ENCODE measurements at places on chromosomes 7 and 10. TPM values are rescaled to one million over a fixed set of nuclear protein-coding genes. Genes with fewer than 3 reads are reported as not detected.
A peak's percentile ranks its signal among the peaks of the same experiment; 100 is the strongest.

- no peak overlapping the region for H3K4me3 ChIP-seq
- no peak overlapping the region for H3K27ac ChIP-seq
- no peaks in the 10 kb centered on the region for H3K4me1 ChIP-seq
- no peak for DNase-seq
- H3K36me3 ChIP-seq = no peaks in the 10 kb centered on the region
These were observed 513.8 kb downstream of the MAGI2 start for GRCh38 chr7:78939669-78940068.

GRCh38 chr7:151024435-151025056 is at the start of gene ATG9B:
TSS of gene ATG9B (minus strand) at chr7:151024494. CDS start at chr7:151024423, 71 bp downstream.
- H3K4me1 ChIP-seq = peaks cover 16% of the 10 kb centered on the region
- H3K27me3 ChIP-seq = peaks cover 3% of the 10 kb centered on the region
- no peaks in the 10 kb centered on the region for H3K36me3 ChIP-seq
- H3K27ac ChIP-seq = no peak within 1 kb of the TSS

DNA sequence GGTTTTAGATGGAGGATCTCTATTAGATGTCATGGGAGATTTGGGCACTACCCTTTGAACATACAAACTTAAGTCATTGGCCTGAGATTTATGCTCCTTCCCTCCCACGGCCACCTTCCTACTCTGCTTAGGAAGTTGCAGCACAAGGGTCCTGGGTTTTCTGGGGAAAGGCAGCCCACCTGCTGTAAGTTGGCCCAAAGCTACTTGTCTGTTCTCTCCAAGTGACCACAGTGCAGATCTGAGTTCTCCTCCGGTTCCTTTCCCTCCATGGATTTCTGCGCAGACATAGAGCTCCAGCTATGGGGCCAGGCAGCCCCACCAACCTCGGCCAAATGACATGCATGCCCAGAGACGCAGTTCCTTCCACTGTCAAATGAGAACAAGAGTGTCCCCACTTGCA is 12.8 kb upstream of the C10orf53 start:
- H3K4me3 ChIP-seq = no peak overlapping the region
- no peak overlapping the region for H3K27ac ChIP-seq
- H3K27me3 ChIP-seq = no peaks in the 10 kb centered on the region
- DNase-seq = no peak
- no peaks in the 10 kb centered on the region for H3K36me3 ChIP-seq
- no peaks in the 10 kb centered on the region for H3K4me1 ChIP-seq

GRCh38 chr7:73382934-73383503 is 50.6 kb upstream of the FZD9 start:
- no peaks in the 10 kb centered on the region for H3K4me1 ChIP-seq
- peaks cover 9% of the 10 kb centered on the region for H3K27me3 ChIP-seq
- DNase-seq = no peak

GRCh38 chr7:43072530-43072929 is 39.9 kb upstream of the HECW1 start:
- no peaks in the 10 kb centered on the region for H3K4me1 ChIP-seq
- H3K27ac ChIP-seq = no peak overlapping the region
- DNase-seq = no peak
- no peaks in the 10 kb centered on the region for H3K27me3 ChIP-seq
- no peak overlapping the region for H3K4me3 ChIP-seq

DNA sequence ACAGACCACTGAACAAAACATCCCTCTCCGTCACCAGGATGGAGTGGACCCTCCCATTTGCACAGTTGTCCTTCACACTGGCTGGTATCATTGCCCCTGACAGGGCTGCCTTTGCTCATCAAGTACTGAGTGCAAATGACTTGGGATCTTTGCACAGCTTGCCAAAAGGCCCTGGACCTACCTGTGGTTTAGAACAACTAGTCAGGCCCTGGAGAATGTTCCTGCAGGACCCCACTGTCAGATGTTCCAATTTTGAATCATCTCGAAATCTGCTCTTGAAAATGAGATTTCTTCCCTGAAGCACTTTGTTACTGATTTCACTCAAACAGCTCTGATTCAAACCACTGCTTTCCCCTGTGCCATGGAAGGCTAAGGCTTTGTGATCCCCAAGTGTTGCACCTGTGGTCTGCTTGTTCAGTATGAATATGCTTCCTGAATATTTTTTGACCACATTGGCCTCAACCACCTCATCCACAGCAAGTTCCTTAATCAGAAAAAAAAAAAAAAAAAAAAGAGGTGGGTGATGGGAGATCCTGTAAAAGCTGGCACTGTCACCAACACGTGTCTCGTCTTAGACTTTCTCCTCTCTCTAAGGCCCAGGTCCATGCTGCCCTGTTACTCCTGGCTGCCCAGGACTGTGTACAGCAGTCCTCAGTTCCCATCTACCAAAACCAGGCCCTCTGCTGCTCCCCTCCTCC is 2.7 kb upstream of the AOAH start:
- H3K4me3 ChIP-seq = no peak overlapping the region
- H3K27ac ChIP-seq = no peak overlapping the region
- DNase-seq = no peak
- H3K36me3 ChIP-seq = no peaks in the 10 kb centered on the region

DNA sequence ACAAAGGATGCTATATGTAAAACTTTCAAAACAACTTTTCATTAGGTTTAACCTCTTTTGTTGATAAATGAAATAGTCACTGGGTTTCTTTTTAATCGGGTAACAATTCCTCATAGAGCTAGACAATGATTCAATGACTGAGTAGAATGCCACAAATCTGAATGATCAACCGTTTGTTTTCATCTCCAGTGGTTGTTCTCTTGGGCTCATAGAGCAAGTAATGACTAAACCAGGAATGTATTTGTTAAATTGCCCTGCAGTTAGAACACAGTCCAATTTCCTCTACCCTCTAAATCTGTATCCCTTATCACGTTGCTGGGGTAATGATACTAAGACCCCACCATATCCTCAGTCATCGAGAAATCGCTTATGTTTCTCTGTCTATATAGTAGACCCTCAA is 40.0 kb downstream of the CNNM1 start:
- H3K4me1 ChIP-seq = peaks cover 4% of the 10 kb centered on the region
- H3K4me3 ChIP-seq = no peak overlapping the region
- H3K27ac ChIP-seq = no peak overlapping the region
- H3K27me3 ChIP-seq = peaks cover 9% of the 10 kb centered on the region
- DNase-seq = no peak
- H3K36me3 ChIP-seq = no peaks in the 10 kb centered on the region

DNA sequence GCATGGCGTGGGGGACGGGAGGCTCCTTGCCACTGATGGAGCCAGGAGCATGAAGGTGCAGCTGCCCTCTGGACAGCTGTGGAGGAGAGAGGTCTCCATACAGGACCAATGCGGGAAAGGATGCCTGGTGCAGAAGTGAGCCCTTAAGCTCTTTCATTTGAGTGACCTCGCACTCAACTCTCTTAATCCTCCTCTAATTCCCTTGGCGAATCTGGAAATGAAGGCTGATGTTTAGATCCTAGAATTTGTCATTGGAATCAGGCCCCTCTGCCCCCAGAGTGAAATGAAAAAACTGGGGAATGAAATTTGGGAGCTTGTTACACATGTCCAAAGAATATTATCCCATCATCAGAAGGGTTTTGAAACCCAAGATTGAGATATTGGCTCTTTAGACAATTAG is 639.5 kb downstream of the LRMDA start:
- H3K4me1 ChIP-seq = no peaks in the 10 kb centered on the region
- no peak overlapping the region for H3K27ac ChIP-seq

GRCh38 chr10:28105561-28105960 is 106.7 kb upstream of the ODAD2 start:
- no peak overlapping the region for H3K4me3 ChIP-seq
- no peak overlapping the region for H3K27ac ChIP-seq
- DNase-seq = no peak
- H3K4me1 ChIP-seq = no peaks in the 10 kb centered on the region

GRCh38 chr7:100386940-100387339 is 13.7 kb downstream of the PILRA start:
- no peaks in the 10 kb centered on the region for H3K27me3 ChIP-seq
- no peak overlapping the region for H3K27ac ChIP-seq
- H3K4me3 ChIP-seq = no peak overlapping the region
- no peak for DNase-seq
- H3K4me1 ChIP-seq = no peaks in the 10 kb centered on the region

- H3K27ac ChIP-seq = no peak overlapping the region
- no peak overlapping the region for H3K4me3 ChIP-seq
- no peaks in the 10 kb centered on the region for H3K27me3 ChIP-seq
- no peaks in the 10 kb centered on the region for H3K4me1 ChIP-seq
These were observed 164.2 kb downstream of the DGKI start for GRCh38 chr7:137682596-137682995.

DNA sequence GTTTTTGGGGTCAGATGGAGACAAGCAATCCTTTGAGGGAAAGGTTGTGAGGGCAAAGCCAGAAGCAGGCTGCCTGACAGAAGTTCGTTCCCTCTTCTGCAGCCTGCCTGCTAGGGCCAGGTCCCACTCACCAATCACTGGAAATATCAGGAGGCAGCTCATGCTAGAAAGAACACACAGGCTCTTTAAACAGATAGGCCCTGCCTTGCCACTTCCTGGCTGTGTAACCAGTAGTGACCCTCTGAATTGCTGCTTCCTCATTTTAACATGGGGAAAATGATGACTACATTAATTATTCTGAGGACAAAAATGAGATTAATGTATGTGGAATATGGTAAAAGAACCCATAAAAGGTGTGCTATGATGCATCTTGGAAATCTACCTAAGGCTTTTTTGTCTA is 50.5 kb upstream of the MRLN start:
- peaks cover 75% of the 10 kb centered on the region for H3K36me3 ChIP-seq
- H3K4me3 ChIP-seq = no peak overlapping the region
- no peaks in the 10 kb centered on the region for H3K27me3 ChIP-seq
- DNase-seq = no peak
- no peak overlapping the region for H3K27ac ChIP-seq

- no peak for DNase-seq
- H3K4me1 ChIP-seq = peaks cover 12% of the 10 kb centered on the region
- peaks cover 7% of the 10 kb centered on the region for H3K27me3 ChIP-seq
- no peak overlapping the region for H3K27ac ChIP-seq
- H3K36me3 ChIP-seq = no peaks in the 10 kb centered on the region
- H3K4me3 ChIP-seq = no peak overlapping the region
These were observed 5.6 kb downstream of the HTRA1 start for GRCh38 chr10:122466951-122467381.

DNA sequence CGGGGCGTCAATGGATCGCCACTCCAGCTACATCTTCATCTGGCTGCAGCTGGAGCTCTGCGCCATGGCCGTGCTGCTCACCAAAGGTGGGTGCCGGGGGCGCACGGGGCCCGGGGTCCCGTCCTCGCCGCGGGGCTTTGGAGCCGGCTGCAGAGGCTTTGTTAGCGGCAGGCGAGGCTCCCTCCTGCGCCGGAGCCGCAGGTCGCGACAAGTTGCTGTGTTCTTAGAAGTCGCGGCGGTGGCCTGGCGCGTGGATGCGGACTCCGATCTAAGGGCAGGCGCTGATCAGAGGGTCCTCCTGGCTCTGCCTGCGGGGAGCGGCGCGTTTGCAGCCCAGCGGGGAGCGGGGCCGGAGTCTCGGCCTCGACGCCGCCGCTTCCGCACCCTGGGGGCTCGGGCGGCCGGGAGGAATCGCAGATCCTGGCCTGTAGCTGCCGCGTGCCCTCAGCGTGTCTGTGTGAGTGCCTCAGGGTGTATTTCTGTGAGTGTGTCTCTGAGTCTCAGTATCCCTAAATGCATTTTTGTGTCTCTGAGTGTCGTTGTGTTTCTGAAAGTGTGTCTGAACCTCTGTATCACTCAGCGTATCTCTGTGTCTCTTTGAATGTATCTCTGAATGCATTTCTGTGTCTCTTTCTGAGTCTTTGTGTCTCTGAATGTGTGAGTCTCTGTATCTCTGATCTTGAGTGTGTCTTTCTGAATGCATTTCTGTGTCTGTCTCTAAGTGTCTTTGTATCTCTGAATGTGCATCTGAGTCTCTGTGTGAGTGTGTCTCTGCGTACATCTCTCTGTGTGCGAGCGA is 766 bp downstream of the BAMBI start:
- H3K36me3 ChIP-seq = peaks cover 9% of the 10 kb centered on the region
- peaks cover 31% of the 10 kb centered on the region for H3K27me3 ChIP-seq
- H3K4me3 ChIP-seq = peak overlapping the region; percentile 86
- H3K27ac ChIP-seq = peak overlapping the region; percentile 78

- peaks cover 5% of the 10 kb centered on the region for H3K4me1 ChIP-seq
- H3K36me3 ChIP-seq = no peaks in the 10 kb centered on the region
- H3K27ac ChIP-seq = no peak overlapping the region
- DNase-seq = no peak
- H3K27me3 ChIP-seq = no peaks in the 10 kb centered on the region
These were observed 24.8 kb downstream of the OR9A2 start for GRCh38 chr7:143002106-143002505.

DNA sequence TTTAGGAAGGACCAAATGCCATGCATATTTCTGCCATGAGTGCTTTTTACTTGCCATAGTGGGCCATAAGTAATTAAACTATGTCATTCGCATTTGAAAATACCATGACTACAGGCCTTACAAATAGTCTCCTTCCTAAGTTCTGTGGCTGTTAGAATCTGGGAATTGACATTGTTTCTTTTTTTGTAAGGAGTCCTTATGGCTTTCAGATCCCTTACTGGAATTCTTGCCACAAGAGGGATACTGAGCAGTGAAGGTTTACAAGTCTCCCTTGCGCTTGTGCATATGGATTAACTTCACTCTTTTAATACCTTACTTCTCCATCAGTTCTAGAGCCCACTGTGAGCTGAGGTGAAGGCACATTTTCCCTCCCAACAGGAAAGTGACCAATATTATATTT is 166.0 kb downstream of the NRG3 start:
- no peak overlapping the region for H3K4me3 ChIP-seq
- no peaks in the 10 kb centered on the region for H3K4me1 ChIP-seq
- no peaks in the 10 kb centered on the region for H3K27me3 ChIP-seq
- H3K27ac ChIP-seq = no peak overlapping the region
- H3K36me3 ChIP-seq = no peaks in the 10 kb centered on the region
- DNase-seq = no peak

- no peaks in the 10 kb centered on the region for H3K36me3 ChIP-seq
- no peak for DNase-seq
- peaks cover 94% of the 10 kb centered on the region for H3K27me3 ChIP-seq
- peaks cover 41% of the 10 kb centered on the region for H3K4me1 ChIP-seq
- no peak overlapping the region for H3K27ac ChIP-seq
These were observed 2.9 kb upstream of the HOXA13 start for GRCh38 chr7:27202862-27203134.

GRCh38 chr7:34761627-34762026 is 103.6 kb downstream of the NPSR1 start:
- H3K27ac ChIP-seq = no peak overlapping the region
- no peak overlapping the region for H3K4me3 ChIP-seq
- no peak for DNase-seq
- H3K36me3 ChIP-seq = no peaks in the 10 kb centered on the region
- H3K4me1 ChIP-seq = no peaks in the 10 kb centered on the region
- H3K27me3 ChIP-seq = no peaks in the 10 kb centered on the region

- no peak overlapping the region for H3K27ac ChIP-seq
- H3K4me1 ChIP-seq = peaks cover 19% of the 10 kb centered on the region
- H3K4me3 ChIP-seq = no peak overlapping the region
- H3K27me3 ChIP-seq = no peaks in the 10 kb centered on the region
- DNase-seq = peak; percentile 10
- peaks cover 26% of the 10 kb centered on the region for H3K36me3 ChIP-seq
These were observed 2.8 kb downstream of the TMEM120A start for GRCh38 chr7:75991531-75992082.

JCAD gene
- 101 TPM for total RNA-seq

AKR1C4 gene
- total RNA-seq = not detected

SPDYE9 gene
- not detected for total RNA-seq

DYDC2 gene
- total RNA-seq = 4.2 TPM

SPAM1 gene
- not detected for total RNA-seq
